ENCODE measurements at places on chromosomes 3 and 15.

DNA sequence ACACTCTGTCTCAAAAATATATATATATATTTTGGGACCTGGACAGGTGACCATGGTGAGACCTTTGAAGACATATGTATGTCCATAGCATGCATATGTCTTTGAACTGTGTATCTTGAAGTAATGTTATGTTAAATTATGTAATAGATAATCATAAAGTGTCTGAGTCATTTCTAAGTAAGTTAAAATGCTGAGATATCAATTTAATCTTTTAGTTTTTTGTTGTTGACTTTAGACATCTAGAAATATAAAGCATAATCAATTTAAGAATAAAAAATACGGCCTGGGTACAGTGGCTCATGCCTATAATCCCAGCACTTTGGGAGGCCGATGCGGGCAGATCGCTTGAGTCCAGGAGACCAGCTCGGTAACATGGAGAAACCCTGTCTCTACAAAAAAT lies 12.7 kb upstream of the SETD2 start:
- no peak for DNase-seq

- DNase-seq: peak; percentile 100
Observed at GRCh38 chr3:43621656-43622432, at the start of gene ANO10. Gene ANO10 (minus strand): TSS chr3:43622011. CDS start chr3:43605852, 16,159 bp downstream.

- no peak for DNase-seq
Observed at GRCh38 chr3:124282751-124283651, 291.1 kb upstream of the ROPN1 start.

DNA sequence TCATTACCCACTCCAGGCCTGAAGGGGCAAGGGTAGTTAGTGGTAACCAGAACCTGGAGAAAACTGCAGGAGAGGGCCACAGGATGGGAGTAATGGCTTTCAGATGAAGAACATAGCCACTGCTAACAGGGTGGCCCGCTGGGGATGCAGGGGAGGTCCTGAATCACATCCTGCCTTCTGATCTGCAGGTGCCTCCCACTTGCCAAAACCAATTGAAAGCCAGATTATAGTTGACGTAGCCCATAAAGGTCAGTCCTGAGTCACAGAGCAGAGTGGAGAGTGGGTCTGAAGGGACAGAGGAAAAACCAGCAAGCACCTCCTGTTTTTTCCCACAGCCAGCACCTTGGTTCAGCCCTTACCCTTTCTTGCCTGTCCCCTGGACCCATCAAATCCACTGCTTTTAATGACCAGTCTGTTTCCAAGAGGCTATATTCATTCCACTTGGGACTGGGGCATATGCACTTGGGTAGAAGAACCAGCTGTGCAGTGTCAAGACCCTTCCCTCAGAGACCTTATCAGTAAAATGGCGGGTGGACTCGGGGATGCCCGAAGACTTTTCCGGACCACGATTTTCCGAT lies 646 bp upstream of the SLC35G2 start:
- DNase-seq: peak; percentile 80

DNA sequence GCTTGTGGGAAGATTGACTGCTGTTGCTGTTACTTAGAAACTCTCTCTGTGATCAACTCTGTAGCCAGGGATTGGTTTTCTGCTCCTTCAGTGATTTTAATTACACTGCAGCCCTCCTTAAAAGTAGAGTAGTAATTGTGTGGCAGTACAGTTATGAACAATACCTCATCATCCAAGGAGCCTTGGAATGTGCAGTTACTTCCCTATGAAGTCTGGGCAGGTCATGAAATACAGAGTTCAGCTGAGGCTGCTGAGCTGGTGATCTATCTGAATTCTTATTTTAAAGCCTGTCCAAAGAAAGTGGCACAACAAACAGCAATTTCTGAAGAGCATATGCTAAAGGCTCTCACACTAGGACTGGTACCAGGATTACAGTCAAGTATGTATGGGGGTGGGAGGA lies 37.4 kb upstream of the MRPL3 start:
- DNase-seq: no peak

Measured in fibroblast of gingiva (primary cell).